ENCODE measurements at places on chromosomes 12 and 14.

DNA sequence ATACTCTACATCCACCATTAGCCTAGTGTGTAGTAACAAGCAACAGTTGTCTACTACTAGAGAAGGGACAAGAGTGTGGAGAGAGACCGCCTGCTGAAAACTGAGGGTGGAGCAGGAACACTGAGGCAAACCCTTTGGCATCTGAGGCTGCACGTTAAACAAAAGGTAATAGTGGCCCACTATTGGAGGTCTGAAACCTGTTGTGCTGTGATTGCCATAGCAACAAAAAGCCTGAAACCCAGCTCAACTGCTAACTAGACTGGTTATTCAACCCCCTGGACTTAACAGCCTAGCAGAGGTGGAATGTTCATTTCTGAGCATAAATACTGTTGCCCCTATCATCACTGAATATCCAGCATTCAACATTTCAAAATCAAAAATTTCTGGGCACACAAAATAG, 43.0 kb downstream of the PPP4R4 start:
- no peak for DNase-seq

GRCh38 chr12:42221726-42222125, 16.3 kb downstream of the YAF2 start:
- no peak for DNase-seq

DNA sequence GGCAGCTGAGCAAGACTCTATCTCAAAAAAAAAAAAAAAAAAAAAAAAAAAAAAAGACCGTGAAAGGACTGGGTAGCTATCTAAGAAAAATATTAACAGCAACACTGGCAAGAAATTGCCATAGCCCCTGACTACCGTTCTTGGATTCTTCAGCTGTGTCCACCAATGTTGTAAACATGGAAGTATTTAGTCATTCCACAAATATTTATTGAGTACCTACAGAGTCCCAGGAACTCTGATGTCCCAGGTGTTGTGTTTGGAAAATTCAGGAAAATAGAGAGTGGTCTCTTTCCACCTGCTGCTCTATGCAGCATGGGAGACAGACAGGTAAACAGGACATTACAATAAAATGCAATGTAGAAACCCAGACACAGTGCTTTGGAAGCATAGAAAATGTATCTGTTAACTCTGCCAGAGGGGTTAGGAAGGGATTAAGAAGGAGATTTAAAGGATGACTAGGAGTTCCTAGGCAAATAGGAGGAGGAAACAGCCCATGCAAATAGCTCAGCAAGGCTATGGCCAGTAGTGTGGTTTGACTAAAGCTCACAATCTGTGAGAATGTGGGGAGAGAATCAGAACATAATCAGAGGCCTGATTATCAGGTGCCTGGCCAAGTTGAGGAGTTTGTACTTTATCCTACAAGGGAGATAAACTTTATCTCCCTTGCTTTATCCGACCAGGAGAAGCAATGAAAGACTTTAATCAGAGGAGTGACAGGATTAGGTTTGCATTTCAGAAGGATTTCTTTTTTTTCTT, 2.1 kb upstream of the DLST start:
- DNase-seq = no peak

- no peak for DNase-seq
These were observed 5.0 kb downstream of the CMKLR1 start for GRCh38 chr12:108333898-108334699.
